ENCODE measurements at places on chromosomes 5 and 9.

DNA sequence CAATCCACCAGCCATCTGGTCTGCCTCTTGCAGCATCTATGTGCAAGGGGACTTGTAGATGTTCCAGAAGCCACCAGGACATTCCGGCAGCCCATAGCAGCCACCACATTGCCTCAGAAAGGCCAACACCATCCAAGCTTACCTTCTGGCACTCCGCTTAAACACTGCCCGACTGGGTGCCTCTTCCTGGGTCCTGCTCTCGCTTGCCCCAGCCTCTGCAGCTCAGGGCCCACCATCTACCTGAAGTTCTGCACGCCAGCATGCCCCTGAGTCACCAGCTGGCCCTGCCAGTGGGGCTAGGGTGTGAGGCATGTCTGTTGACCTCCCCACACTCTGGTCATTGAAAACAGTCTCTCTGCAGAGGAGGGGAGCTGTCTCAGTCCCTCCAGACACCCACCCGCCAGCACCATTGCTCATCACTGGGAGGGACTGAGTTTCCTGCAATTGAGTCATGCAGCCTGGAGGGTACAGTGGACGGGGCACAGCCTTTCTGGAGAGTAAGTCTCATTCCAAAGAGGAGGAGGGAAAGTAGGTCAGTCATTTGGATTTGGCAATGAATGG lies 16.9 kb upstream of the COL5A1 start:
- no peak for DNase-seq

DNA sequence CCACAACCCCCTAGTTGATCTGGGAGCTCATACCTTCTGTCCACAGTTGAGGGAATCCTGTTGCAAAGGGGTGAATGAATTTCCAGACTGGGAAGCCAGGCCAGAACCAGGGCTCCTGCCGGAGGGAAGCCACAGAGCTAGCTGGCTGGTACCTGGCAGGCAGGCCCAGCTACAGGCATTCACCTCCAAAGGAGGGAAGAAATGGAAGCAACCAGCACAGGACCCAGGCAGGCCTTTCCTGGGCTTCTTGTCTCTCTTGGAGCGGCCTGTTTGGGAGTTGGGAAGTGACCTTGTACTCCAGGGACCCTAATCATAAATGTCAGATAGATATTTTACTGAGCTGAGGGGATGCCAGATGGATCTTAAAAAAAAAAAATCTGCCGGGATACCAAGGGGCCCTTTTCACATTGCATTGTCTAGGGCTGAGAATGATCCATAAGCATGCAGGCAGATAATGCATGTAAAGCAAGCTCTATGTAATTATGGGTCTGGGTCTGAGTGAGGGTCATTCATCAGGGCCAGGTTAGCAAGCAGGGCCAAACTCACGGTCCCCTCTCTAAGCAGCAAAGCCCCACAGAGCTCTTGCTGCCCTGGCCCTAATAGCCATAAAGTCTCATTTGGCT lies 8.4 kb downstream of the NR2F1 start:
- DNase-seq = no peak

DNA sequence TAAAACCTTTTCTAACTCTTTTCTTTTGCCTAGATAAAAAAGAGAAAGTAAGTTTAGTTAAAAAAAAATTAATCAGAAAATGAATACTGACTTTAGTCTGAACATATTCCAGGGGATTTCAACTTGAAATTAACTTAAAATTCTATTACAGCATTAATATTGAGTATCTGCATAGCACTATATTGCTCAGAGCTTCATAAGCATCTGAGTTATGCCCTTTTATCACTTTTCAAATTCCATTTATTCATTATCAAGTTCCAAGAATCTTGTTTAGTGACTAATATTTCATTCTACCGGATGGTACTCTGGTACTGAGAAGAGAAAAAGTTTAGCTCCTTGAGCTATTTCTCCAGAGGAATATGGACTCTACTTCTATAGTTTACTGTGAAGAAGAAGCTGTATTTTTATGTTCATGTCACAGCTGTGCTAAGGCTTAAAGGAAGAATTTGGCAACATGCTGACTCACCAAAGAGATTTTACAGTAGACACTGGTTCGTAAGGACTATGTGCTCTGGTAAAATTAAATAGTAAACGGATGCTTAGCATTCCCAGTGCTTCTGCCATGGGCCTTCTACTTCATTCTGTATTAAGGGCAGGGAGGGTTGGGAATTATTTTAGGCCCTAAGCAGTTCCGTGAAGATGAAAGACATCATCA lies 285.2 kb upstream of the SEMA6A start:
- no peak for DNase-seq

GRCh38 chr5:139951296-139951924 lies 91.7 kb downstream of the NRG2 start:
- DNase-seq = no peak

DNA sequence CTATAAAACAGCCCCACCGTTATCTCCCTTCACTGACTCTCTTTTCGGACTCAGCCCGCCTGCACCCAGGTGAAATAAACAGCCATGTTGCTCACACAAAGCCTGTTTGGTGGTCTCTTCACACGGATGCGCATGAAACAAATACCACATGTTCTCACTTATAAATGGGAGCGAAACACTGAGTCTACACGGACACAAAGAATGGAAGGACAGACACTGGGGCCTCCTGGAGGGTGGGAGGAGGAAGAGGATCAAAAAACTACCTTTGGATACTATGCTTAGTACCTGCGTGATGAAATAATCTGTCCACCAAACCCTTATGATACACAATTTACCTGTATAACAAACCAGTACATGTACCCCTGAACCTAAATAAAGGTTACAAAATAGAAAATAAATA lies 98.6 kb downstream of the ICE1 start:
- no peak for DNase-seq

GRCh38 chr5:56011835-56012234 lies 17.1 kb upstream of the IL6ST start:
- DNase-seq = no peak

Data from HEK293T (cell line).